Tongue (tissue), 3 donors: ENCODE measurements at places on chromosomes 11 and 22.

DNA sequence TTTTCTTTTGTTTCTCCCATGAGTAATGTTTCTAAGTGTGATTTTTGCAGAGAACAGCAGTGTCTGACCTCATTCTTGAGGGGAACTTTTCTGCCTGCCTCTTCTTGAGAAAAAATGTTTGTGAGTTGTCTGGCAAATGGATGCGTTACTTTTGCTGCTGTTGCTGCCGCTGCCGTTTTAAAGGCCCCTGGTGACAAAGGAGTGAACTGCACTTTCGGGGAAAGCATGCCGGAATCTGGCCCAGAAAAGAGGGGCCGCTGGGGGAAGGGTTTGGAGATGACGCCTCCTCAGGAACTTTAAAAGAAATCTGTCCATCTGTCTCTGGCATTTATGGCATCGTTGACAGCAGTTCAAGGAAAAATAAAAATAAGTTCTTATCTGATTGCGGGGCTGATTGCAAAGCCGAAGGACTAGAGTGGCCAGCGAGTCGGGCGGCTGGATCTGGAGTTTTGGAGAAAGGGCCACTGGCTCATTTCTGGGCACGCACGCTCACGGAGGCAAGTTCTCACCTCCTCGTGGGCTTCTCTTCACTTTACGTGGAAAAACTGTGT, 16.5 kb downstream of the ZBTB16 start:
- DNase-seq, result peak; percentile 84

- no peak for DNase-seq
These were observed 629 bp downstream of the PSMA1 start for GRCh38 chr11:14519597-14519916.

DNA sequence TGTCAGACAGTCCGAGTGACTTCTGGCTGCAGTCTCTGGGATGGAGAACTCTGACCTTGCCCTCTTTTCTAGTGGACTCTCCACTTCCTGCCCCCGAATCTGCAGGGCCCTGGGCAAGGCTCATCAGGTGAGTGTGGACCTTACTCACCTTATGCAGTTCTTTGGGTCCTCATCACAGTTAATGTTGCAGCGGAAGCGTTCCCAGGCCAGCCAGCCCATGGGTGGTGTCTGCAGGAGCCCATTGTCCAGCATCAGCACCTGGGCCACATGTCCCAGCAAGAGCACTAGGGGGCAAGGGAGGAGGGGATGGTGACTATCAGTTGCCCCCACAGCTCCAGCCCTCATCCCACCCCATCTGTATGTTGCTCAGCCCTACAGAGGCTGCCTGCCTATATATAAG, 2.3 kb downstream of the NAGA start:
- no peak for DNase-seq

GRCh38 chr22:30591191-30591587, 521 bp downstream of the PES1 start:
- no peak for DNase-seq

GRCh38 chr11:27926981-27927481, 180.9 kb downstream of the KIF18A start:
- DNase-seq, result peak; percentile 10

DNA sequence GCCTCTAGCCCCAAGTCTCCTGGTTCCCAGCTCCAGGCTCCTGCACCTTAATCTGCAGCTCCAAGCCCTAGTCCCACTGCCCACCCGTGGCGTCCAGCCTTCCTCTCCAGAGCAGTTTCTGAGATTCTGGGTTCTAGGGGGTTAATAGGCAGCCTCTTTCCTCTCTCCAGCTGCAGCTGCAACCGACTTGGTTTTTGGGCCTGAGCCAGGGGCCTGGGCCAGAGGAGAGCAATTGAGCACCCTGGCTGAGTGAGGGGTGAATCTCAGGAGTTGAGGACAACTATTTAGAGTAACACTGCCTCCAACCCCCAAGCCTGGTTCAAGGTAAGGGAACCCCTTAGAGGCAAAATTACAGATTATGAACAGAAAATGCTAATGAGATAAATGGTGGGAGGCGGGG, 9.0 kb upstream of the CHRM1 start:
- peak; percentile 89 for DNase-seq
